Nephron progenitor cell (in vitro differentiated cells): ENCODE measurements at places on chromosomes 13 and 19.
A peak's percentile ranks its signal among the peaks of the same experiment; 100 is the strongest.

- DNase-seq: no peak
Observed at GRCh38 chr13:108444448-108444847, 174.9 kb downstream of the TNFSF13B start.

DNA sequence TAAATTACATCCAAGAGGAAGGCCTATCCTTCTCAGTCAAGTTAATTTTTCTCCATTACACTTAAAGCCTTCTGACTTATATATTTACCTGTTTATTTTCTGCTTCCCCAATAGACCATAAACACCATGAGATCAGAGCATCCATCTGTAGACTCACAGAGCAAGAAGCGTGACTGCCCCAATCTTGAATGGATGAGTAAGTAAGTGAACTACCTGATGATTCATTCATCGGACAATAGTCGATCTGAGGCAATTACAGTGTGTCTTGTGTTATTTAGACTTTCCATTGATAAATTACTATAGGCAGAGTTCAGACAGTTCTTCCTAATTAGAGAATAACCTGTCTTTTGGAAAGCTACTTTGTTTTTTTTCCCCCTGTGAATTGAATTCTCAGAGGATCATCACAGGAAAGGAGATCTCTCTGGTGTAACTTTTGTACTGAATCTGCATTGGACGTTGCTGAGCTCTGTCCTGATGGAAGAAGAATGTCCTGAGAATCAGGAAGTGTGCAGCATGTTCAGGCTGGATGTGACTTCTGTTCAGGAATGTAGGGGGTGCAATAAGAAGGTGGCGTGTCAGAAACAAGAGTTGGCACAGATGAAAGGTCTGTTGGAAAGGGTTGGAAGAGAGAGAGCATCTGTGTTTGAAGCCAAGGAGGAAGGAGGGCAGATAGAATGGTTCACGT, 367.0 kb downstream of the NALCN start:
- DNase-seq: no peak

DNA sequence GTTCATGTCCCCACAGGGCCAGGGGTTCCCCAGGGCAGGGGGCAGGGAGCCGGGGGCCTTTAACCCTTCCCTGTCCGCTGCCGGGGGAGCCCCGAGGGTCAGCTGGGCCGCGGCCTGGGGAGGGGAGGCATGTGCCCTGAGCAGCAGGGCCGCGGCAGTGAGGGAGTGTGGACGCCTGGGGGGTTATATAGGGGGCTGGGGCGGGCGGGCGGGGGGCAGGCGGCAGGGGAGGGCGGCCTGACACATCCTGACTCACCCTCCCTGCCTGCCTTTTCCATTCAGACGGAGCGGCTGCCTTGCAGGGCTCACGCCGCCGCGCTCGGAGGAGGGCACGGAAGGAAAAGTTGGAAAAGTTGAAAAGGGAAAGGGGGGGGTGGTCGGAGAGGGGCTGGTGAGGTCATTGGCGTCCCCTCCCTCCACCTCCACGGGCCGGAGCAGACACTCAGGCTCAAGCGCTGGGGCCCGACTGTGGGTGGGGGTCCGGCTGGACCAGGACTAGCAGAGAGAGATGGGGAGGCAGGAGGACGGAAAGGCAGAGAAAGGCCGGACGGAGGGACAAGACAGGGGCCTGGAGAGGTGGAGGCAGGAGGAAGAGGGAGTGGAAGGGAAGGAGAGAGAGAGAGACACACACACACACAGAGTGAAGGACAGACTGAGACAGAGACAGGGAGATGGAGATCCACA, at the start of gene IL11:
Gene IL11 (minus strand): TSS at position 159 of the 684 bp plus-strand sequence. CDS start 153 bp downstream, at position 6.
- DNase-seq: no peak

- DNase-seq: no peak
Observed at GRCh38 chr19:7645656-7646425, 8.9 kb downstream of the STXBP2 start.

DNA sequence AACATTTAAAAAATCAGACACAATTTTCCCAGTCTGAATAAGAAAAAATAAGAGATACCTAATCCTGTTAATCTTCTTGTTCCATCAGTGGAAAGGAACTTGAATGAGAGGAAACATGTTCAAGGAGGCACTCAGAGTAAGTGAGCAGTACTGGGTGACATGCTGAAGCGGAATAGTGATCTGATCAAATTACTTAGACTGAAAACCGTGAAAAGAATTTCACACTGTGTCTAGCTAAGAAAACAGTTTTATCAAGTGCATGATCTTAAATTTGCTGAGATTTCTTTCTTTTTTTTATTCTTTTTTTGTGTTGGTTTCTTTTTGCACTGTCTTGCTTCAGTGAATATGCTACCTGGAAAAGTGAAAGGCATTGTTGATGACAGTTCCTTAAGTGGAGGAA, 249.5 kb upstream of the SLC10A2 start:
- no peak for DNase-seq

DNA sequence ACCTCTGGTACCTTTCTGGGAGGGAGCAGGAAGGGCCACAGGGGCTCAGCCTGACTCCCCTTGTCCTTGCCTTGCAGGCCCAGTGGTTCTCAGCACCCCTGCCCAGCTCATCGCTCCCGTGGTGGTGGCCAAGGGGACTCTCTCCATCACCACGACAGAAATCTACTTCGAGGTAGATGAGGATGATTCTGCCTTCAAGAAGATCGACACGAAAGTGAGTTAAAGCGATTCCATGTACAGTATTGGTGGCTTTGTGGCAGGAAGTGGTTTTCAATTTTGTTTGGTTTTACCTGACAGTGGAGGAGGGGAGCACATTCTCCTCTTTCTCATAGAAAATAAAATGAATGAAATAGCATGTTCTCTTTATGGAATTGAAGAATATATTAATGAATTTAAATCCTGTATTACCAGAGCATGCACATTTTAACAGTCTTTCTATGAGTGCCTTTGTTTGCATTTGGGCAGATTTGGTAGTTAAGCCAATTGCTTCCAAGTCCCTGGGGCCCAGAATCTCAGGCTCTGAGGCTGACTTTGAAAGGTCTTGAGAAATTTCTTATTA, 4.1 kb downstream of the MAB21L1 start:
- no peak for DNase-seq

DNA sequence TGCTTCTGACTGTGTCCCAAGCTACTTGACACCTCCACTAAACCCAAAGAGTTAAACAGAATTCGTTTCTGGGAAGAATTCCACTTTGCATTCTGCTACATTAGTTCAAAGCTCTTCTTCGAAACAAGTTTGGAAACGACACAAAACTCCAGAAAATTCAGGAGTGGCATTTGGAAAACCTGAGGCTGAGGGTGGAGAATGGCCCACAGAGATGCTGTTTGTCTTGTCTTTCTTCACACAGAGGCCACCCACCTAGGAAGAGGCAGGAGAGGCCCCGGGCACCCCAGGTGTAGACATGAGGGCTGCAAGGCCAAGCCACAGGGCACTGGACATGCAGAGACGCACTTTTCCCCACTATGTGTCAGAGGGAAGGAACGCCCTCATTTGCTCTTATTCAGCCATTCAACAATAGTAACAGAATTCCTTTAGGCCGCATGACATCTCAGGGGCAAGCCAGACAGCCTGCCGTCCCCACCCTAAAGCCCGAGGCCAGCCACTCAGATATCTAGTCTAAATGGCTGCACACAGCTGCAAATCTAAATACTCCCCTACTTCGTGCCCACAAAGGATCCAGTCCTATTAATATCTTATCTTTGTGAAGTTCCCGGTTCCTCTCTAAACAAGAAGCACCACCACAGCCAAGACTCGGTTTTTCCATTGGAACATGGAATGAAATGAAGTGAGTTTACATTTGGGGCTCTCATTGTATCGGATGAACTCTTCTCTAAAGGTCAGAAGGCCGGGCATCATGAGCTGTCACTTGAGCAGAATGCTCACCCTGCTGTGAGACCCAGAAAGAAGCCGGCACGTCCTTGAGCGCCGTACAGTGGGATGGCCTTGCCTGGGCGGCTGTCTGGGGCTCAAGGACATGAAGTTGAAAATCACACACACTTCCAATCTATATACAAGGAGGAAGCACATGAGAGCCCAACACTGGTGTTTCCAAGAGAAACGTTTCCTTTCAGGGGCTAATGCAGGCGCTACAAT, 19.8 kb downstream of the COL4A1 start:
- no peak for DNase-seq

DNA sequence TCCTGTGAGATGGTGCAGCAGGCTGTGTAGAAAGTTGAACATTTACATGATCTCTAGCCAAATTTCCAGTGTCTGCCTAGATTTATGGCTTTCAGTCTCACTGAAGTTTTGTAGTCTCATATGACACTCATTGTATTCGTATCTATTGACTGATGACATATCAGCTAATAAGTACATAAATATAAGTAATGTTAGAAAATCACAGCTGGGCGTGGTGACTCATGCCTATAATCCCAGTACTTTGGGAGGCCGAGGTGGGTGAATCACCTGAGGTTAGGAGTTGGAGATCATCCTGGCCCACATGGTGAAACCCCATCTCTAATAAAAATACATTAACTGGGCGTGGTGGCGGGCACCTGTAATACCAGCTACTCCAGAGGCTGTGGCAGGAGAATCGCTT, 54.7 kb upstream of the HTR2A start:
- DNase-seq: no peak

GRCh38 chr13:48653472-48653939, at the start of gene CYSLTR2:
CYSLTR2 (plus strand) TSS chr13:48653929; CDS start chr13:48706818, 52,889 bp downstream.
- no peak for DNase-seq

DNA sequence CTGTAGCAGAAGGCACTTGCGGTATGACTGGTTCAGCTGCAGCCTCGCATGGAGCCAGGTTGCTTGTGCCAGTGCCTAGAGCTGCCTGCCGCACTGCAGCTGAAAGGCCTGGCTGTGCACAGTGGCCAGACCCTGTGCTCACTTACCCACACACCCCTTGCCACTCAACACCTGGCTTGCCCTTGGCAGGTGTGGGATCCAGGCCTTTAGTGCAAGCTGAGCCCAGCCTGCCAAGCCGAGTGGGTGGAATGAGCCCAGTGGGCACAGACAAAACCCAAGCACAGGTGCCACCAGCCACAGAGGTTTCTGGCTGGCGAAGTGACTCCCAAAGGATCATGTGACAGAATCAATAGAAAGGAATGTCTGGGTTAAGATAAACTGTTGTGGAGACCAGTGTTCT, 19.5 kb downstream of the LIG4 start:
- no peak for DNase-seq

DNA sequence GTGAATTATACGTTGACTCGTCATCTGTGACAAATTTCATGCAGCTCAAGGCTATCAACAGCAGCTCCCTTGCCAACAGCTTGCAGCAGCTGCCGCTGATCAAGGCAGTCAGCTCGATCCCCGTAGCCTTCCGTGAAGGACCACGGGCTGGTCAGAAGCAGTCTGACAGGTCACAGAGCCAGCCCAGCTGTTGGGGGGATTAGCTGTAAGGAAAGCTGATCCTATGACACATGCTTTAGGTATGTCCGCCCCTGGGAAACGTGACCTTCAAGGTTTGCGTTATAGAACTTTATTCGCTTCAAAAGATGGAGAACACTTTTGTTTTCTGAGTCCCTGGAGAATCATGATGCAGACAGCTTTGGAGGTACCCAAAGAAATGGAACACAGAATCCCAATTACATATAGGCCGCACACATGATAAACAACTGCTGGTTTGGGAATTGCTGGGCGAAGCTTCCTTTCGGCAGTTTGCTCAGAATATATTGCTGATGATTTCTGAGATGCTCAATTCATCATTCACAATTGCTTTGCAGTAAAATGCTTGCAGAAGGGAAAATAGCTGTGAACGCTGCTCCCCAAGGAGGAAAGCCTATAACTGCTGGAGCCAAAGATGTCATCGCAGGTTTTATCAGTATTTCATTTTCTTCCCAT, 62.6 kb upstream of the USP29 start:
- DNase-seq: no peak

GRCh38 chr19:44585371-44586133, 27.8 kb upstream of the IGSF23 start:
- DNase-seq: no peak

DNA sequence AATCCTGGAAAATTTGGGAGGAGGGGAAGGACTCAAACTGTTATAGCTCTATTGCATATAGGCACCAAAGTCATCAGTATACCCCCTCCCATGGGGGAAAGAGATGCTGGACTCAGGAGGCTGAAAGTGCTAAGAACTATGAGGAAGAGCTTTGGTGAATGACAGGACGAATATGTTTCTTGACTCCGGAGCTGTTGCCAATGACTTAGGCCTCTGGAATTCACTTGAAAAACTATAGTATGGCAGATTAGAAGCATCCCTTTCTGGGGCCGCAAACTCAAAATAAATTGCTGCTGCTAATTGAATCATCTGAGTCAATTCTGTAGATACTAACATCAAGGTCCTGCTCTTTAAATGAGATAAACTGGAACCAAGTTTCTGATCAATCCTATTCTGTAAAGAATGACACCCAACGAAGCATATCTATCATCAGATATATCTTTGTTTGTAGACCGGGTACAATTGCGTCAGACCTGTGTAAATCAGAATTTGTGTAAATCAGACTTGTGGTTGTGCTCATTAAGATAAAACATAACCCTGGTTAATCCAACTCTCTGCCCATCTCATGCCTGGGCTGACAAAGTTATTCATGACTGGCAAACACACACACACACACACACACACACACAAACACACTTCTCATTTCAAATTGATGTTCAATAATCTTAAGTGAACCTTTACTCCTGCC, 1793.8 kb upstream of the PCDH20 start:
- no peak for DNase-seq

- DNase-seq: no peak
Observed at GRCh38 chr19:5136073-5136855, 167.4 kb downstream of the KDM4B start.

GRCh38 chr13:66659286-66659685, 570.9 kb downstream of the PCDH9 start:
- no peak for DNase-seq

DNA sequence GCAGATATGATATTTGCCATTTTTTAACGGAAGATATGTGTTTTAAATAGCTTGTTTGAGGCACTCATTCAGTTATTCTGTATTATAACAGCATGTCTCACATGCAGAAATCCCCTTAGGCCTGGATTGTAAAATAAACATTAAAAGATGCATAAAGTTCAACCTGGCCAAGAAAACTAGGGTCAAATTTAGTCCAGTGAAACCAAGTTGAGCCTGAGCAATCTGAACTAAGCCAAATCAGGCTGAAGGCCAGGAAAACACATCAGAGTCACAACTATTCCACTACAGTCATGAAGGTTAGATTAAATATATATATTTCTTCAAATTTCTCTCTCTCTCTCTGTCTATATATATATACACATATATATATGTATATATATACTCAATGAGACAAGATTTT, 504.8 kb downstream of the SLITRK1 start:
- DNase-seq: no peak

DNA sequence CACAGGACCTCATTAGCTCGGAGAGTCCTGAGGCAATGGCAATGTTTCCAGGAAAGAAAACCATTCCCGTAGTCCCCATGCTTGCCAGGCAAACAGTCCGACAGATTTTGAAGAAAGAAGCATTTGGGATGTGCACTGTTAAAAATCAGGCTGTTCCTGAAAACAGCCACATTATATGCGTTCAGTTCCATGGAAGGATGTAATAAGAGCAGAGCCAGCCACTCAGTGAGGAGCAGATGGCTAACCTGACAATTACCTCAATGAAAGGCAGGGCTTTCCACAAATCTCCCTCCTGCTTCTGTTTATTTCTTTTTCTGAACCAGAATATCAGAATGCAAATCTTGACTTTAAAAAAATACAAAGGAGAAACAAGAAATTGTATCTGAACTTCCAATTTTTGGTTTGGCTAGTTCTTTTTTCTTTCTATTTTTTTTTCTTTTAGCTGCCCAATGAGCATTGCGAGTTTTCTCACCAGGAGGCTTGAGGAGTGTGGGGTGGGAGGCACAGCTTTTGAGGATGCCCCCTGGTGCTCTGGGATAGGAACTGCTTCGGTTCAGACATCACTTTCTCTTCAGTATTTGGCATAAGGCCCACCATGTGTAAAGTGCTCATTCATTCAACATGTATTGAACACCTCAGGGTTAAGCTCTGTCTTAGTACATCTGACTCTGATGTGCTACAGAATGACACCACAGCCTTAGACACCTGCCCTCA, 124.2 kb downstream of the TBC1D4 start:
- peak; percentile 33 for DNase-seq
